ENCODE measurements at places on chromosomes 3 and 15. TPM values are rescaled to one million over a fixed set of nuclear protein-coding genes. Genes with fewer than 3 reads are reported as not detected.

GRCh38 chr15:22871481-22872086 is 33.1 kb downstream of the NIPA2 start:
- no peak for DNase-seq

The SLC22A13 gene
- 0.50 TPM for total RNA-seq

DNA sequence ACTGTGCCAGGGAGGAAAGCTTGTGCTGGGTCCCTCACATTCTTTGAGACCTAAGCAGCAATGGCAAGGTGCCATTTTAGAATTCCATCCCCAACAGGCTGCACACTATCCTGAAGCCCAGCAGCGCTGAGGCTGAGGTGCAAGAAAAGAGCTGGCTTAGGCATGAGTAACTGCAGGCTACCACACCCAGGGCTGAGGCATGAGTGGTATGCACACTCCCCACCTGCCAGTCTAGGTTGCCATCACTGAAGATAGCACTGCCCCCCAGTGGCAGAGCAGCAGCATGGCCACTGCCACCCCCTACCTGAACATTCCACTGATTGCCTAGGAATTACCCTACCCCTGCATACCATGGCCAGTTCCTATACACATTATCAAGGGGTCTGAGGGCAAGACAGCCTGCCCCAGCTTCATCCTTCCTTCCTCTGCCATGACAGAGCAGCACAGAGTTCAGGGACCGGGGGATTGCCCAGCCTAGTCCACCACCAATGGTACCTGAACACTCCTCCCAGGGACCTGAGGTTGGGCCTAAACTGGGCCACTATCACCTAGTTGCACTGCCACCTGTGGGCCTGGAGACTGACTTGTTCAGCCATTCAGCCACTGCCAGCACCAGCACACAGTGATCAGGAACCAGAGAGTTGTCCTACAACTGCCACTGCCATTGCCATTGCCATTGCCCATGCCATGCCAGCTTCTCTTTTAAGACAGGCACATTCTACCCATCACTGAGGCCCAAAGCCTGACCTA is 129.8 kb downstream of the SATB1 start:
- DNase-seq, result no peak

DNA sequence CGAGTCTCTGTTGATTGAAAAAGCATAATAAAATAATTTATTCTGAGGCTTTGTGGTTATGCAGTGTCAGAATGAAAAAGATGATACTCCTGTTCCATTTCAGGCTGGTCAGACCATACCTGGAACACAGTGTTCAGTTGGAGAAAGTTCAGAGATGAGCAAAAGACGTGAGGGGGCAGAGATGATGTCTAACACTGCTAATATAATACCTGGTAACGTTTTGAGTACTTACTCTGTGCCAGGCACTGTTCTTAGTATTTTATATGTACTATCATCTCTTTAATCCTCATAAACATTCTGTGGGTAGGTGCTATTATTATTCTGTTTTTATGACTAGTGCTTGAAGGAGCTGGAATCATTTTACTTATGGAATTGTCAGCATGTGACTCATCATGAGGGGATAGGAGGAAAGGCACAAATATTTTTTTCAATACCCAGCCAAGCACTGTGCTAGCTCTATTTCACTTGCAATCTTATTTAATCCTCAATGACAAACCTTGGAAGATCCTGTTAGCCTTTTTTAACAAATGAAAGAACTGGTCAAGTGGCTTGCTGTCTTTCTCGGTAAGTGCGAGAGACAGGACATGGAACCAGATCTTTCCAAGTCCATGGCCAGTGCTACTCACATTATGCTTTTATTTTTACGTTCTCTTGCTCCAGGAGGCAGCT is 31.8 kb downstream of the IQGAP1 start:
- no peak for DNase-seq

- no peak for DNase-seq
These were observed 81.2 kb downstream of the FBXL22 start for GRCh38 chr15:63678393-63678792.

GRCh38 chr3:52779011-52779836 is 1.8 kb downstream of the ITIH1 start:
- no peak for DNase-seq

- no peak for DNase-seq
These were observed 361.1 kb upstream of the CDIN1 start for GRCh38 chr15:36218322-36218721.

- DNase-seq, result no peak
These were observed 69.6 kb downstream of the ASB7 start for GRCh38 chr15:100671858-100672543.

DNA sequence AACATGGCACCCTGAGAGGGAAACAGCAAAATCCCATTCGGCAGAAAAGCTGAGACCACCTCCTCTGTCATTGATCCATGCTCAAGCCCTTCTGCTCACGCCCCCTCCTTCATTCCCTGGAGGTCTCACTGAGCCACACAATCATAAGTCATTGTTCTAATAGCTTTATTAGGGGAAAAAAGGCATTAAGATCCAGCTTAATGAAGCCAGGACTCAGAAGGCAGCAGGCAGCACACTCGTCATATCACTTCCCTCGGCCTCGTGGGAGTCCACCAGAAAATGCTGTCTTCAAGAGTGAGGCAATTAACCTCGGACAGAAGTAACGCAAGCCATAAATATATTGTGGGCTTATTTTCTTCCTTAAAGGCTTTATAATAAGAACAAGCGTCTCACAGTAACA is 153.9 kb upstream of the PPP2R3A start:
- no peak for DNase-seq

GRCh38 chr3:122515870-122516269 is 1.1 kb upstream of the KPNA1 start:
- DNase-seq, result peak; percentile 62

DNA sequence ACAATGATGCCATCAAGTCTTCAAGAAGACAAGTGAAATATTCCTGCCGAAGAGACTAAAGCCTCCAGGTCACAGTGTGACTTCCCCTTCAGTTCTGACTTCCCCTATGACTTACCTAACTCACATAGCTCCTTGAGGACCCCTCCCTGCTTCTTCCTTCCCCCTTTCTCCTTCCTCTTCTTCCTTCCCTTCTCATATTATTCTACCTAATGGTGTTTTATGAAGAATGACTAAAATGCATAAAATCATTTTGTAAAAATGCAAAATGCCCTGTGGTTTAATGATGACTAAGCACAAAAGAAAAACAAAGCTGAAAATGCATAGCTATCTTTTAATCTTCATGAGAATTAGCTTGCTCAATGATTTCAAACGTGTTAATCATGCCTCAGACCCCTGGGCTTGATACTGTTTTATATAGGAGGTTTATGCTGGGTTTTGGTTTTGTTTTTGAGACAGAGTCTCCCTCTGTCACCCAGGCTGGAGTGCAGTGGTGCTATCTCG is 26.1 kb upstream of the TM4SF4 start:
- DNase-seq, result no peak

GRCh38 chr3:99874237-99875002 is 56.8 kb downstream of the CMSS1 start:
- DNase-seq, result no peak

DNA sequence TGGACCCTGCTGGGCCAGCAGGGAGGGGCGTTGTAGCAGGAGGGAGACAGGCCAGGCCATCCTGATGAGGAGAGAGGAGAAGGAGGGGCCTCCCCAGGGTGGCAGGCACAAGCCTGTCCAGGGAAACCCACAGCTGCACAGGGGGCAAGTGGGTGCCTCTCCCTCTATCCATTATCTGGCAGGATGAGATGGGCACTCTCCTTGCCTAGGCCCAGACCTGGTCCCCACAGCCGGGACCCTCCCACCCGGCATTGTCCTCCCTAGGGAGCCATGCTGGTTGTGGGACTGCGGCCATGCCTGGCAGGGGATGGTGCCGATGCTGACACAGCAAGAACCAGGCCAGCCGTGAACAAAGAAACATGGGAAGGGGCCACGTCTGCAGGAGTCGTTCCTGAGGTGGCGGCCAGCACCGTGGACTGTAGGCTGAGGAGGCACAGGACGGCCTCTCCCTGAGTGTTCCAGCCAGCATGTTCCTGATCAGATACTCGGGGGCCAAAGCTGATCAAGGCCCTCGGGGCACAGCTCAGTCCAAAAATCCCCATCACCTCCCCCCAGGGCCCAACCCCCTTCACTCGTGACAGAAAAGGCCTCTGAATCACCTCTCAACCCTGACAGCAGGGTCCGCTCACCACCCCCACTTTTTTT is 19.2 kb upstream of the CYP11A1 start:
- no peak for DNase-seq

The LCTL gene
- total RNA-seq, result not detected

The PIERCE2 gene
- total RNA-seq, result 0.60 TPM

GRCh38 chr3:52848617-52849016 is 13.8 kb upstream of the MUSTN1 start:
- DNase-seq, result no peak

The SLC6A11 gene
- 0.13 TPM for total RNA-seq

GRCh38 chr3:56102032-56102431 is 366.2 kb downstream of the ERC2 start:
- no peak for DNase-seq

DNA sequence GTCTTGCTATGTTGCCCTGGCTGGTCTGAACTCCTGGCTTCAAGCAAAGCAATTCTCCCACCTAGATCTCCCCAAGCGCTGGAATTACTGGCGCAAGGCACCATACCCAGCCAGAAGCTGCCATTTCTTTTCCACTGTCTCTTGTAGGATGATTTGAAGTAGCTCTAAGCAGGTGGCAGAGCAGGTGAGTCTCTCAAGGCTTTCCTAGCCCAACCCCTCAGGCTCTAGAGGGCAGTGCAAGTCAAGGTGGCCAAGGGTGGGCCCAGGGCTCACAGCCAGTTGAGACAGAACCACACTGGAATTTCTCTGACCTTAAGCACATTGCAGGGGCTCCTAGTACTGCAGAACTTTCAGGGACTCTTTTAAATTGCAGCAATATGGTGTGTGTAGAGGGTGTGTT is 15.6 kb upstream of the DAG1 start:
- no peak for DNase-seq

DNA sequence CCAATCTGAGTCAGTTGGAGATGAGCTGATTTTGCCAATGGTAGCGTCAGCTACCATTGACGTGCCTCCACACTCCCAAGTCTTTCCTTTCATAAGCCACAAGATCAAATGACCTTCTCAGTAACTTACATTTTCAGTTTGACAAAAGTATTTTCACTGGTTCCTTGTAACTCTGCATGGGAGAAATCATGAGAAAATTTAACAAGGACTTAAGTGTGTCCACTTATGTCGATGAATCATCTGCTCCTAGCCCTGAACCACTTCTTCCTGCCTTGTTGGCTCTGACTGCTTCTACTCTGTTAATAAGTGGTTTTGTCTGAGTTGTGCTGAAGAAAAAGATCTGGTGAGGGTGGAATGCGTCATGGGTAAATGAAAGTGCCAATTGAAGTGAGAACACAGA is 101.2 kb downstream of the NFKBIZ start:
- no peak for DNase-seq

DNA sequence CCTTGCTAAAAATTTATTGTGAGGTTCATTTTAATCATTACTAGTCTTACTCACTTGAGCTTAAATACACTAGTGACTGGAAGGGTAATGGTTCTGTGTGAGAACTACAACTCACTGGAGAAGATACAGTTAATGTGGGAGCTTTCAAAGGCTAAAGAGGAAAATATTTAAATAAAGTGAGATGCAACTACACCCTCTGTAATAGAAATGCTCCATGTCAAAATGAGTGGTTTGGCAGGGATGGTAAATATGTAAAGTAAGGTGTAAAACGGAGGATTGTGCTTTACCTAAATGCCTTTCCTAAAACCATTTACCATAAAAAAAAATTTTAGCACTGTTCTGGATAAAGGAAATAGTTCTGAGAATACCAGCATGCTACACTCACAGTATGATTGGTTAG is 15.3 kb downstream of the LRRC57 start:
- no peak for DNase-seq

DNA sequence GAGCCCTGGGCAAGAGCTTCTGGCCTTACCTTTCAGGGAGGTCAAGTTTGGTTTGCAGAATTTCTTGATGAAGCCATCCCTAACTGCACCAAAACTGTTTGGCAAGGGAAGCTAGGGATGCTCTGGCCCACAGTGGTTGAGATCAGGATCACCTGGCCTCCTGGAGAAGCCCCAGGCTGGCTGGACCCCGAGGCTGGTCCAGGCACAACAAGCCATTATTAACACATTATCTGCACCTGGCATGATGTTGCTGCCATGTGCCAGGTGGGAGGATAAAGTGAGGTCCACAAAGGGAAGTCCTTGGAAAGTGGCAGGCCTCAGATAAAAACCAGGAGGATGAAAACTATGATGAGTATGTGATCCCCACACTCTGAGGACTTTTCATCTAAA is 35.9 kb upstream of the DUSP7 start:
- no peak for DNase-seq

DNA sequence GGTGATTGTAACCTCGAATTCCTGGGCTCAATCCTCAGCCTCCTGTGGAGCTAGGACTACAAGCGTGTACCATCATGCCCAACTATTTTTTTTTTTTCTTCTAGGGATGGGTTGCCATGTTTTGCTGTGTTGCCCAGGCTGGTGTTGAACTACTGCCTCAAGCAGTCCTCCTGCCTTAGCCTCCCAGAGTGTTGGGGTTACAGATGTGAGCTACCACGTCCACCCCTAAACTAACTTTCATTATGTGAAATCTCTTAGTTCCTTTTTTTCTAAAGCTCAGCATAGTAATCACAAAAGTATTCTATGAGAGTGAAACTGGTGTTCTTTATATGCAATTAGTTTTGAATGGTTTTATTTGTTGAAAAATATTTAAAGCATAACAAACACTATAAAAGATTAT is 92.1 kb downstream of the XRN1 start:
- no peak for DNase-seq

The CCDC71 gene
- 9.2 TPM for total RNA-seq

GRCh38 chr3:65556934-65557577 is 481.7 kb downstream of the MAGI1 start:
- no peak for DNase-seq

The SLC9C1 gene
- total RNA-seq, result not detected

GRCh38 chr15:61794276-61794675 is 266.0 kb downstream of the VPS13C start:
- DNase-seq, result no peak

The DHFR2 gene
- 4.1 TPM for total RNA-seq

- no peak for DNase-seq
These were observed 14.6 kb upstream of the GRIP2 start for GRCh38 chr3:14554715-14555114.

DNA sequence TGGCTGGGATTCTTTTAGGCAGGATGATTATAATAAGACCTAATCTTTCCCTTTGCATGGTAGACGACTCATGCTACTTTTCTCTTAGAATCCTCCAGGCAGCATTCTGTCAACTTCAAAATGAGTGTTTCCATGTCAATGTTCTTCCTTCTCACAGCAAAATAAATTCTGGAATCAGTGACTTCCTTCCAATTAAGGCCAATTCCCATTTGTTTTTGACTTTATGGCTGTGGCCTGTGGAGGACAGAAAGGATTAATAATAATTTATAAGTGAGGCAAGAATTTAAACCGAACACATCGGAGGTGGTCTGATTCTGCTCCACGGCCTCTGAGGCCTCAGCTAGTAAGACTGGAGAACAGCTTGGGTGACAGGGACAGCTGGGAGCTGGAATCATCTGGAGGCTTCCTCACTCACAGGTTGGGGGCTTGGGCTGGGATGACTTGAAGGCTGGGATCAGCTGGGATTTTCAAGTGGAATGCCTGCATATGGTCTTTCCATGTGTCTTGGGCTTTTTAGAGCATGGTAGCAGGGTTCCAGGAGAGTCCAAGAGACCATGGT is 241.8 kb upstream of the MCTP2 start:
- no peak for DNase-seq

GRCh38 chr15:89769366-89769765 is 6.8 kb upstream of the MESP2 start:
- no peak for DNase-seq
